ENCODE measurements at places on chromosomes 16 and 17.

- DNase-seq, result peak; percentile 57
Observed at GRCh38 chr17:8832711-8833352, 33.7 kb upstream of the MFSD6L start.

GRCh38 chr16:330741-331140 lies 21.8 kb downstream of the AXIN1 start:
- DNase-seq, result no peak

DNA sequence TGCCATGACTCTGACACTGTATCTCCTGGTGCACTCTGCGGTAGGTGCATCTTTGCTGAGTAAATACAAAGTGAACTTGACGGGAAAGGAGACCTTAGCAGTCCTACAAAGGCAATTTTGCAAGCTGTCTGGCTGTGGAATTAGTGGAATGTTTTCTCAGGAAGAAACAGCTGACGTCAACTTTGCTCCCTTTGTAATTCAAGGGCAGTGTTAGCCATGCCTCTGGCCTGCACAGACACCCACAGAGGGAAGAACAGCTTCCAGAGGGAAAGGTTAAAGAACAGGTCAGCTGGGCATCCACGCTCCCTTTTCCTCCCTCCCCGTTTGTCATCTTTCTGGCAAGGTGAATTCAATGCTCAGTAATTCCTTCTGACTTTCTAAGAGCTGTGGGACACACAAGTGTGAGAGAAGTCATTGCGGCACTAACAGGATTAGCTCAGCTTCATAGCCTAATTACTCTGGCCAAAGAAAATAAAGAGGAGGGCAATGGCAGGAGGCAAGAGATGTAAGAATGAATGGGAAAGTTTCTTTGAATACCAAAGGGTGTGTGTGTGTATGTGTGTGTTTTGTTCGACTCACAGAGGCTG lies 476.9 kb upstream of the GOT2 start:
- no peak for DNase-seq

GRCh38 chr17:73288534-73289302 lies 23.1 kb downstream of the CDC42EP4 start:
- no peak for DNase-seq

GRCh38 chr17:73337330-73337710 lies 25.5 kb upstream of the CDC42EP4 start:
- no peak for DNase-seq

GRCh38 chr17:58760248-58760647 lies 4.6 kb downstream of the PPM1E start:
- DNase-seq, result no peak

GRCh38 chr16:27108051-27108770 lies 41.5 kb downstream of the C16orf82 start:
- no peak for DNase-seq

DNA sequence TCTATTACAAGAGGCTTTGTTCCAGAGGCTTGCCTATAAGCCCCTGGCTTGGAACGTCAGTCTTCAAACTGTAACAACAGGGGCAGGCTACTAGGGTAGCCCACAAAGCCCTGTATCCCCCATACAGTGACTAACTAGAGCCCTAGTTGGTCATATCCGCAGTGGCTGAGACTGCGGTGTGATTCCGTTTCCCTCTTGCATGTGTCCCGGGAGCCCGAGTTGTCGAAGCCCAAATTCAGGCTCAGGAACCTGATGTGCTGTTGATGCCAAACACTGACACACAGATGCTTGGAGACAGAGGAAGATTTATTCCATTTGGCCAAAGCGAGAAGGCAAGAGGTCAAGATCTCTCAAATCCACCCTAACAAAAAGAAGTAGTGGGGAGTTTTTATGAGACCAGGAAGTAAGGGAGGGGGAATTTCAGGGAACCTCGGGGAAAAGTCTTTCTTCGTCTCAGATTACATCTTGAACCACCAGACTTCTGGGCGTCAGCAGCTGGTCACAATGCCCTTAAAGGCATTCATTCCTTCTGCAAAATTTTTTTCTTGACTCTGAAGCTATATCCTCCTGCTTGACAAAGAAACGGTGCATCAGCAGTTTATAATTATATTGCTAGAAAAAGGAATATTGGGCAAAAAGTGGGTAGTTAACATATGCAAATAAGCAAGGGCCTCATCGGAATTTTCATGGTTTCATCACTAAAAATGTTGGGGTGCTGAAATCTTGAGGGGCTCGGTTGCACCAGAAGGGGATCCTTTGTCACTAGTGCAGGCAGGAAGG lies 879 bp downstream of the SLFN5 start:
- DNase-seq, result no peak

Data from NCI-H1930 (cell line).